Breast epithelium (tissue), 4 donors: ENCODE measurements at places on chromosomes 16 and 17. TPM values are rescaled to one million over a fixed set of nuclear protein-coding genes. Genes with fewer than 3 reads are reported as not detected.

- no peak for DNase-seq
Measured at GRCh38 chr16:25189305-25189704, 27.4 kb upstream of the AQP8 start.

DNA sequence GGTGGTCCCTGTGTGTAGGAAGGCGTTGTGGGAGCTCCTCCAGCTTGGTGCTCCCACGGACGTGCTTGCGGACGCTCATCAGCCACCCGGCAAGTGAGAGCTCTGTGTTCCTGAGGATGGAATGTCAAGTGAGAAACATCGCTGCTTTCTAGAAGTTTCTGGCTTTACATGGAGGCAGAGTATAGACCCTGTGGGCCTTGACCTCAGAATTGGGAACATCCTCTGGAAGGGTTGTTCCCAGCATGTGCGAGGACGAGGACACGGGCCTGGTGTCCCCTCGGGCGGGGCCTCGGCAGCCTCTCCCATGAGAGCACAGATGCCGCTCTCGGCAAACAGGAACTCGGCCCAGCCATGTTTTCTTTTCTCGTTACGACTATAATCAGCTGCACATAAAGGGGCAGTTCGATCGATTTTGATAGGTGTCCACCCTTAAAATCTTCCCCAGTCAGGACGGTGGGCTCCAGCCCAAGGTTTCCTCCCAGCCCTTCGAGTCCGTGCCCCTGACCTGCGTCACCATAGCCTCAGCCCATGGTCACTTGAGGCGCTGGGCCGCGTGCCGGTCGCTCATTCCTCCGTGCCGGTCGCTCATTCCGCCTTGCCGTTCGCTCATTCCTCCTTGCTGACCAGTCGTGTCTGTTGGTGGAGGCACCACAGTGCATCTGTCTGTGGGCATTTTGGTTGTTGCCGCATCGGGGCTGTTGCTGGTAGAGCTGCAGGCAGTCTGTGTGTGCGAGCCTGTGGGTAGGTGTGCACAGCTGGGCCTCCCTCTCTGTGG, 91.3 kb upstream of the ZNF750 start:
- peak; percentile 46 for DNase-seq

The HNF1B gene
- total RNA-seq, result not detected

DNA sequence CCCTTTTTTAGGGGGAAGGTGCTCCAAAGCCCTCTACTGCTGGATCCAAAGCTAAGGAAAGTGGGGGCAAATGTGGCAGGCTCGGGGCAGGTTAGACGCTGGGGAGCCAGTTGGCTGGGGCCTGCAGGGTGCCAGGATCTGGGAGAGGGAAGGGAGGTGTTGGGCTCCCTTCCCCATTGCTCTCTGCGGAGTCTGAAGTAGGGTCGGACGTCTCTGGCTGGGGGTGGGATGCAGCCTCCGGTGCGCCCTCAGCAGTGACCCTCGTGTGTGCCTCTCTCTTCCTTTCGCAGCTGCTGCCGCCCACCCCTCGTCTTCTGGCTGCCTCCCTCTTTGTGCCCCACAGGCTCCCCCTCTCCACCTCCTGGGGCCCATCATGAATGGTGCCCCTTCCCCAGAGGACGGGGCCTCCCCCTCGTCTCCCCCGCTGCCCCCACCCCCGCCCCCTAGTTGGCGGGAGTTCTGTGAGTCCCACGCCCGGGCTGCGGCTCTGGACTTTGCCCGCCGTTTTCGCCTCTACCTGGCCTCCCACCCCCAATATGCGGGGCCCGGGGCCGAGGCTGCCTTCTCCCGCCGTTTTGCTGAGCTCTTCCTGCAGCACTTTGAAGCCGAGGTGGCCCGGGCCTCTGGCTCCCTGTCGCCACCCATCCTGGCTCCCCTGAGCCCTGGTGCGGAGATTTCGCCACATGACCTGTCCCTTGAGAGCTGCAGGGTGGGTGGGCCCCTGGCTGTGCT, 2.2 kb downstream of the SH2B1 start:
- DNase-seq, result no peak

The GPR142 gene
- total RNA-seq, result not detected

The KRTAP4-4 gene
- total RNA-seq, result not detected

The MT1H gene
- total RNA-seq, result not detected

- no peak for DNase-seq
Measured at GRCh38 chr16:64809876-64810629, 311.8 kb downstream of the CDH11 start.
